Astrocyte (in vitro differentiated cells and primary cell): ENCODE measurements at places on chromosomes 16 and 17. TPM values are rescaled to one million over a fixed set of nuclear protein-coding genes. Genes with fewer than 3 reads are reported as not detected.

GRCh38 chr16:69397821-69398521 lies 12.2 kb upstream of the TERF2 start:
- H3K4me3 ChIP-seq, result no peak overlapping the region
- DNase-seq, result peak; percentile 68
- peak overlapping the region; percentile 20 for H3K27ac ChIP-seq

- H3K27ac ChIP-seq, result no peak overlapping the region
- H3K36me3 ChIP-seq, result no peaks in the 10 kb centered on the region
- peaks cover 17% of the 10 kb centered on the region for H3K27me3 ChIP-seq
- H3K4me3 ChIP-seq, result no peak overlapping the region
Observed at GRCh38 chr16:57949013-57949412, 21.9 kb downstream of the CNGB1 start.

DNA sequence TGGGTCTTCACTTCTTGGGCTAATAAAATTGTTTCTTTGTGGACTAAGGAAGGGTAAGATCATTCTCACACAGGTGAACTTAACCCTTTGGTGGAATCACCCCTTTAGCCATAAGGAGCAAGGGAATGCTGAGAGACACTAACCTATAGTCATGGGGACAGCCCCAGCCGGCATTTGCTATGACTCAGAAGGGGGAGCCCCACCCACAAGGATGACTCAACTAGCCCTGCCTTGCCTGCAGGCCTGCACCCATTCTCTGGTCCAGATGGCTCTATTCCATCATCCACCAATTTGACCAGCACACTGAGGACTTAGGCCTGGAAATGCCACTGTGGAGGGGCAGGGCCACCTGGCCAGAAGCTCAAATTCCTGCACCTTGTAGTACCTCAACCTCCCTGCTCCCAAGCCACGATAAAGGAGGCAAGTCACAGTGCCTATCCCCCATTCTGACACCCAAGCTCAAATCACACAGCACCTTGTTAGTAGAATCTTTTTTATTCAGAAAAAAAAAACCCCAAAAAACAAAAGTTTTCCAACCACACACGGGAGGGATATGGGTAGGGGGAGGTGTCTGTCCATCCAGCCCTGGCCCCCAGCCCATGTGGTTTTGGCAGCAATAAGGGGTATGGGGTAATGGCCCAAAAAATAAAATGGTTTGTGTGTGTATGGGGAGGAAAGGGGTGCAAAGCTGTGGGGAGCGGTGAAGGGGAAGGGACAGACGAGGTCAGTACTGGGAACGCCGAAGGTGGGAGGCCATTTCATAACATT lies 3.0 kb downstream of the PFN1 start:
- peak overlapping the region; percentile 89 for H3K27ac ChIP-seq
- DNase-seq, result peak; percentile 86
- peaks cover 35% of the 10 kb centered on the region for H3K4me1 ChIP-seq

DNA sequence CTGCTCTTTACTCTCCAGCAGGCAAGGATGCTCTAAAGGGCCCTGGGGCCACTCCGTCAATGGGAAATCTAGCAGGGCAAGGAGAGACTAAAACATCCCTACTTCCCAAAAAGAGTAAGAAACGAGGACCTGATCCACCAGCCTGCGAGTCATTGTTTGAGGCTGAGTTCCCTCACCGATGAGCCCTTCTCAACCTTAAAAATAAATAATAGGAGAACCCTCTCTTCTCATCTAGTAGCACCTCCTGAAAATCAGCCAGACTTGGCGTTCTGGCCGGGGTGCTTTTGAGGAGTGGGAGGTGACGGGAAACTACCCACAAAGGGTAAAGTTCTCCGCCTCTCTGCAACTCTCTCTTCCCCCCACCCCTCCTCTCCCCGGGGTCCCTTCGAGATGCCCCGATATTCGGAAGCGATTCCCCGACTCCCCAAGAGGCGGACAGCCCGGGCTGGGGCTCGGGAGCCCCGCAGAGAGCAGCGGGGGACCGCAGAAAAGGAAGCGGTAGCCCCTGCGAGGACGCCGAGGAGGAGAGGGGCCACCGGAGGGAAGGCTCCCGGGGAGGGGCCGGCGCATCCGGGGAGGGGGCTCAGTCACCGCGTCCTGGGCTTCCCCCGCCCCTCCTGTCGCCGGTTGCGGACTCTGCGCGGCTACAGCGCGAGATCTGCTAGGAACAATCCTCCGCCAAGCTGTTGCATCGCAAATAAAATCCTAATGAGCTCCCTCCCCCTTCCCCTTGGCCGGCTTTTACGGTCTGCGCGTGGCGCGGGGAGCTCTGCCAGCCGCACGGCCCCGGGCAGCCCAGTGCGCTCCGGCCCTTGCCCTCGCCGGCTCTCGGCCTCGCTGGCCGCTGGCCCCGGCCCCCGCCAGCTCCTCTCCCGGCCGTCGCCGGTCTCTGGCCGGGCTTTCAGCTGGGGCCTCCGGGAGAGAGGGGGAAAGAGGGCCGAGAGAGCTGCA lies 1.3 kb downstream of the HOXB9 start:
- no peak for DNase-seq
- H3K4me1 ChIP-seq, result peaks cover 11% of the 10 kb centered on the region
- peaks cover 97% of the 10 kb centered on the region for H3K27me3 ChIP-seq
- no peak overlapping the region for H3K4me3 ChIP-seq

GRCh38 chr17:59367657-59368045 lies 36.2 kb downstream of the YPEL2 start:
- H3K4me1 ChIP-seq, result peaks cover 60% of the 10 kb centered on the region
- DNase-seq, result no peak
- H3K27ac ChIP-seq, result no peak overlapping the region
- H3K4me3 ChIP-seq, result no peak overlapping the region
- H3K27me3 ChIP-seq, result no peaks in the 10 kb centered on the region

- H3K36me3 ChIP-seq, result no peaks in the 10 kb centered on the region
- no peak overlapping the region for H3K4me3 ChIP-seq
- H3K27me3 ChIP-seq, result no peaks in the 10 kb centered on the region
- DNase-seq, result no peak
- no peak overlapping the region for H3K27ac ChIP-seq
Observed at GRCh38 chr17:49753959-49754391, 10.0 kb downstream of the FAM117A start.

GRCh38 chr16:11560701-11561453 lies 25.8 kb downstream of the LITAF start:
- H3K4me3 ChIP-seq, result no peak overlapping the region
- DNase-seq, result no peak
- no peaks in the 10 kb centered on the region for H3K4me1 ChIP-seq
- H3K27me3 ChIP-seq, result no peaks in the 10 kb centered on the region
- no peak overlapping the region for H3K27ac ChIP-seq
- no peaks in the 10 kb centered on the region for H3K36me3 ChIP-seq

- no peak overlapping the region for H3K4me3 ChIP-seq
- H3K27ac ChIP-seq, result peak overlapping the region; percentile 77
- H3K27me3 ChIP-seq, result no peaks in the 10 kb centered on the region
Observed at GRCh38 chr17:17712268-17712924, 31.1 kb downstream of the RAI1 start.

DNA sequence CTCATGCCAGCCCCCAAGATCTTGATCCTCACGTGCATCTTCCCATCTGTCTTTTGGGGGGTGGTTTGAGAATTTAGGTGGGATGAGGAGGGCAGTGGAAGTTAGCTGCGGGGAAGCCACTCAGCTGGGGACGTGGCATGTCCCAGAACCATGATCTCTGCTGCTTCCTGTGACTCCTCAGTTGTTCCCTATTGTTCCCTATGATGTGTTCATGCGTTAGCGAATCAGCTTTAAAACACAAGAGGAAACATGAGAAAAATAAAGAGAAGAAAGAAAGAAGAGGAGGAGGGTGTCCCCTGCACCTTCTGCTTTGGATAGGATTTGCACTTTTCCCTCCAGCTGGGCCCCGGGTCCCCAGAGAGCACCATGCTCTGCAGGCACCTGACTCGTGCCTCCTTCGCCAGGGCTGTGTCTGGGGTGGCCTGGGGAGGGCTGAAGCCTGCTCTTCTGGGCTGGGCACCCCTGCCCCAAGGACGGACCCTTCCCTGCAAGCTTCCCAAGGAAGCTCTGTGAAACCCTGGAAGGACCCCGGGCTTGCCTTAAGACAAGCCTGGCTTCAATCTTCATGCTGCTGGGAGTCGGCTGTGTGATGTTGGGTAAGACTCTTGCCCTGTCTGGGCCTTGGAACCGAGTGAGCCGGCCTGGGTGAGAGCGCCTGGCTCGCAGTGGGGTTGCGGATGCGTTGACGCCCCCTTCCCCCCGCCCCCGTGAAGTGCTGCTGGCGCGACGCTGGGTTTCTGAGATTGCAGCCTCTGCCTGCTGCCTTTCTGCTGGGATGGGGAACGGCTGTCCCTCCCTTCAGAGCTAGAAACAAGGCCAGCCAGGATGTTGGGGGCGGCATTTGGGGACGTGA lies 62.8 kb upstream of the CIBAR2 start:
- H3K27me3 ChIP-seq, result no peaks in the 10 kb centered on the region
- no peak for DNase-seq
- peak overlapping the region; percentile 36 for H3K4me3 ChIP-seq
- no peaks in the 10 kb centered on the region for H3K36me3 ChIP-seq
- peaks cover 48% of the 10 kb centered on the region for H3K4me1 ChIP-seq

DNA sequence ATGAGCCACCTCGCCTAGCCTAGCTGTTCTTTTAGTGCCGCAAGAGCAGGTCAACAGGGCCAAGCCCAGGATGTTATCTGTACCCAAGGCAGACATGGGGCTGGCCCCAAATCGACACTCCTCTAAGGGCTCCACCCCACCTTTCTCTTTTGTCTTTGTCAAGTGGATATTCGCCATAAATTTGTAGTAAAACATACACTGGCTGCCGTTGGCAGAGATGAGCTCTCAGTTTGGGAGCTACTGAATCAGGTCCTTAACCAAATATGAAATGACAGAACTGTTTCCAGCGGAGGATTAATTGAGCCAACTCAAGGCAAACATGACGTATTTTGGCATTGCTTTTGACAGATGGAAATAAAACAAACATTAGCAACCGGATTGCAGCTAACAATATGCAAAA lies 556.9 kb upstream of the CDH5 start:
- no peak overlapping the region for H3K27ac ChIP-seq
- no peak overlapping the region for H3K4me3 ChIP-seq
- H3K27me3 ChIP-seq, result no peaks in the 10 kb centered on the region
- H3K4me1 ChIP-seq, result no peaks in the 10 kb centered on the region

- no peak overlapping the region for H3K4me3 ChIP-seq
- no peaks in the 10 kb centered on the region for H3K27me3 ChIP-seq
- no peak overlapping the region for H3K27ac ChIP-seq
- DNase-seq, result peak; percentile 49
- H3K36me3 ChIP-seq, result no peaks in the 10 kb centered on the region
- peaks cover 12% of the 10 kb centered on the region for H3K4me1 ChIP-seq
Observed at GRCh38 chr17:65346166-65346565, 209.0 kb downstream of the RGS9 start.

DNA sequence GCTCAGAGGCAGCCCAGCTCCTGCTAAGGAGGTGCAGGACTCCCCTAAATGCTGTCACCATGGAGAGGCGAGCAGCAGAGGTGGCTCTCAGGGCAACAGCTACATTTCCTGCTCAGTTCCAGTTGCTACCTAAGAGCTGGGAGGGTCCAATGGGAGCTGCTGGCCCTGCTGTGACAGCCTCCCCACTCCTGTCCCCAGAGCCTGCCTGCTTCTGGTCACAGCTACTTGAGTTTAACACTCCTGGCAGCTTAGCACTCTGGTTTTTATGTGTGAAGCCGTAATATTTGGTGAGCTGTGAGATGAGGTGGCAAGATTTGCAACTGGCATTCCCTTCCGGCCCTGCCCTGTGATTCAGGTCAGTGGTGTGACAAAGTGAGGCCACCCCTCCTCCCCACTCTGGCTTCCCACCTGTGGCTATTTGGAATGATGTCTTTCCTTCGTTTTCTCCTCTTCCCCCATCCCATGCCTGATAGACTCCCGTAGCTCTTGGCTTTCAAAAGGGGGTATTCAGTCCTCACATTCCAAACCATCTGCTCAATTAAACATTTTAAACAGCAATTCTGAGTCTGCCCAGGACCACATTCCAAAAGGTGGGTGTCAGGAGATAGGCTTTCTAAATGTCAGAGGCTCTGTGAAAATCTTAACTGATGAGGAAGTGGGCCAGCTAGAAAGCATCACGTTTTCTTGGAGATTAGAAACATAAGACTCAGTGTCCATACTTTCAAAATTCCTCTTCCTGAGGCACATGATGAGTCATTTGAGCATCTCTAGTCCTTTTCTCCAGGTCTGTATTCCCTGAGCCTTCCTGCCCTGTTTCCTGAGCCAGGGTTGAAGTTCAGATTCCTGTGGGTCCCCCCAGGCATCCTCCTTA lies 42.6 kb upstream of the SKAP1 start:
- H3K27me3 ChIP-seq, result no peaks in the 10 kb centered on the region
- peak overlapping the region; percentile 70 for H3K27ac ChIP-seq
- peak; percentile 92 for DNase-seq
- peaks cover 14% of the 10 kb centered on the region for H3K4me1 ChIP-seq

GRCh38 chr16:53100131-53100748 lies 45.4 kb downstream of the CHD9 start:
- peak overlapping the region; percentile 96 for H3K27ac ChIP-seq
- DNase-seq, result no peak
- H3K4me3 ChIP-seq, result peak overlapping the region; percentile 53
- H3K4me1 ChIP-seq, result peaks cover 32% of the 10 kb centered on the region
- no peaks in the 10 kb centered on the region for H3K36me3 ChIP-seq

DNA sequence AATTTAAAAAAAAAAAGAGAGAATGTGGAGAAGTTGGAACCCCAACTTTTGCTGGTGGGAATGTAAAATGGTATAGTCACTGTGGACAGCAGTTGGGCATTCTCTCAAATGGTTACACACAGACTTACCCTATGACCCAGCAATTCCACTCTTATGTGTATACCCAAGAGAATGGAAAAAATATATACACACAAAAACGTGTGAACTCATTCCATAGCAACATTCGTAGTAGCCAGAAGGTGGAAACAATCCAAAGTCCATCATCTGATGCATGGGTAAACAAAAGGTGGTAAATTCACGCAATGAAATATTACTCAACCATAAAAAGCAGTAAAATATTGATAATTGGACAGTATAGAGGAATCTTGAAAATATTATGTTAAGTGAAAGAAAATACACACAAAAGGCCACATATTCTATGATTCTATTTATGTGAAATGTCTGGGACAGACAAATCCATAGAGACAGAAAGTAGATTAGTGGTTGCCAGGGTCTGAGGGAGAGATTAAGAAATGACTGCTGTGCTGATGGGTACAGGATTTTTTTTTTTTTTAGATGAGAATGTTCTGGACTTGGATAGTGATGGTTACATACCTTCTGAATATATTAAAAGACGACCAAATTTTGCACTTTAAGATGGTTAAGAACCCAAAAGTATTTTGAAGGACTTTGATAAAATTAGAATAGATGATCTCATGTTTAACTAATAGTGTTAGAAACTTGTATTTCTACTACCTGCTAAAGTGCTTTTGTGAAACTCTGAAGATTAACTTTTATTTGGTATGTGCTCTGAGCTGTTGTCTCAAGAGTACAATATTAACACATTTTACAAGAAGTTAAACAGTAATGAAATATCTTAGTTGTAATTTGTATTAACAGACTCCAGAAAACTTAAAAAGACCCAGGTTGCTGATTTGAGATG lies 60.9 kb downstream of the MRTFB start:
- no peak overlapping the region for H3K27ac ChIP-seq
- no peaks in the 10 kb centered on the region for H3K36me3 ChIP-seq
- no peak overlapping the region for H3K4me3 ChIP-seq
- H3K27me3 ChIP-seq, result no peaks in the 10 kb centered on the region
- H3K4me1 ChIP-seq, result no peaks in the 10 kb centered on the region

TNFRSF17 gene
- not detected in 2 replicates for total RNA-seq

SLC25A10 gene
- total RNA-seq, result 7.9 and 9.3 TPM in 2 replicates

NPIPA3 gene
- 0.94 and 9.8 TPM in 2 replicates for total RNA-seq

BCL6B gene
- total RNA-seq, result not detected in 2 replicates
